ENCODE measurements at places on chromosomes 3 and 15.

DNA sequence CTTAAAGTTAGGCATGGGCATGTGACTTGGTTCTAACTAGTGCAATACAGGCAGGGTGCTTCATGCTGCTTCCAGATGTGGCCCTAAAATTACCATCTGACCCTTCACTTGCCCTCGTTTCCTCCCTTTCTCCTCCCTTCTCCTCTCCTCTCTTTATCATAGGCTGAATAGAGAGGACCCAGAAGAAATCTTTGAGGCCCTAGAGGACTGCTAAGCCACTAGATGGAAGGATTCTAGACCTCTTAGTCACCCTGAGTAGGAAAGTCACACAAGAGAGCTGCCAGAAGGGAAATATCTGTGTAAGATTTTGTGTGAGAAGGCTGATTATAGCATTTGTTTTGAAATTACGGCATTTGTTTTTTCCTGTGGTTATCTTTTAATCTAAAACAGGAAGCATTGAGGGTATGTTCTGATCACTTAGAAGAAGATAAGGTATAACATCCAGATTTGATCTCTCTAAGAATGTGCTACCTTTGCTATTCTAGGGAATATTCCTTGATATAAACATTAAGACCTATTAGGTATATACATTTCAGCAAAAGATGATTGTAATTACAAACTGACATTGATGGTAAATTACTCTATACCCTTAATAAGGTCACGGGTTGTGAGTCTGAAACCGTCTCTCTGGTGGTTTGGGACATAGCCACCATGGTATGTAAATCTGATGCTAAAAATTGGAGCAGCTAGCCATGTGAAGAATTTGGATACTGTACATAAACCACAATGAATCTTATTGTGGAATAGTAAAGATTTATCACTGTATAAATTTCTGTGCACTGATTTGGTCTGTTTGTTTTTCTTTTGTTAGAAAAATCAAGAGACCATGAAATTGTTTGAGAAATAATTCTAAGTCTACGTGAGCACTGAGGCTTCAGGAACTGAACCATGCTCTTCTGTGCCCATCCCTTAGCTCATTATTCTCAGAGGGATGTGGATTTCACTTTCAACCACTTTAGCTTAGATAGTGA lies 84.1 kb downstream of the TP63 start:
- peak; percentile 96 for DNase-seq

- peak; percentile 44 for DNase-seq
Measured at GRCh38 chr3:37210230-37210629, 35.8 kb upstream of the LRRFIP2 start.

DNA sequence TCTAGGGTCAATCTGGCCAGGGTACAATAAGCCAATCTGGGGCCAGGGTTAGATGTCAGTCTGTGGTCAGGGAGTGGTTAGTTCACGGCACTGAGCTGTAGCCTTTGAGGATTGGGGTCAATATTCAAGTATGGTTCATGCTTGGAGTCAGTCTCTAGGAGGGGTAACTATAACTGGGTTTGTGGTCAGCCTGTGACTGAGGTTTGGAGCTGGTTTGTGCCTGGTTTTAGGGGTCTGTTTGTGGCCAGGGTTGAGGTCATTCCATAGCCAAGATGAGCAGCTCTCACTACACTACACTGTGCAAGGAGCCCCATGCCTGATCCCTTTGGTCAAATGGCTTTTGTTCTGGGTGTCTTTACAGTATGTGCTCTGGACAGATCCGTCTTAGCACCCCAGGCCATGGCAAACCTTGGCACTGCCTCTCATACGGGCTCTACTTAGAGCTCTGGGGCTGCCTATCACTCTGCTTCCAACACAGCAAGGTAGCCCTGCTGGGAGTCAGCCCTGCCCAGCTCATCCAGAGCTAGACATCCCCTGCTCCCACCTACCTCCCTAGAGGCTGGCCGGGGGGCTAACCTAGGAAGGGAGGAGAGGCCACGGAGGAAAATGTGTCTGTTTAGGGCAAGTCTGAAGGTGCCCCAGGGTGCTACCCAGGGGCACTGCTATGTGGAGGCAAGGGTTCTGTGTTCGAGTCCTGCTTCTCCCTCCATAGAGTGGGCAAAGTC lies 63.3 kb upstream of the CORO2B start:
- DNase-seq, result no peak

- no peak for DNase-seq
Measured at GRCh38 chr3:143295201-143296080, 175.9 kb downstream of the CHST2 start.

DNA sequence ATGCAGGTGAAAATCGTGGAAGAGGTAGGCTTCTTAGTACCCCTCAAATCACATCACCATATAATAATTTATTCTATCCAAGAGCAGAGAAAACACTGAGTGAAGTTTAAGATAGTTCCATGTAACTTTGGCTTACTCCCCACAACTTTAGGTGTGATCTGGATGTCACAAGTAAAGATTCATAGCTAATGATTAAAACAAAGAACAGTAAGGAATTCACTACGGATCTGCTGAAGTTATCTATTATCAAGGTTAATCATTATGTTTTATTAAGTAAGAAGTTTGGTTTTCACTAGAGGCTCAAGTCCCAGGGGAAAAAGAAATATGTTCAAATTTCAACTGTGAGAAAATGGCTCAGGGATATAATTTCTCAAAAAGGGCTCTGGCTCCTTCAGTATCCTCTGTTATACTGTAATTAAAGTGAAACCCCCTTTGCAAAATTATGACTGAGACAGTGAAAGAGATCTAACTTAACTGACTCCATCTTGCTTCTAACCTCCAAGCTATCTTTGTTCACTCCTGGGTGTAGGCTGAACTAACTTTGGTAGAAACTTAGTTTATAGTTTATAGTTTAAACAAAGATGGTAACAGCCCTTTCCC lies 17.1 kb downstream of the CD80 start:
- DNase-seq, result no peak

- peak; percentile 30 for DNase-seq
Measured at GRCh38 chr3:128784232-128784631, 58.2 kb downstream of the RAB7A start.

DNA sequence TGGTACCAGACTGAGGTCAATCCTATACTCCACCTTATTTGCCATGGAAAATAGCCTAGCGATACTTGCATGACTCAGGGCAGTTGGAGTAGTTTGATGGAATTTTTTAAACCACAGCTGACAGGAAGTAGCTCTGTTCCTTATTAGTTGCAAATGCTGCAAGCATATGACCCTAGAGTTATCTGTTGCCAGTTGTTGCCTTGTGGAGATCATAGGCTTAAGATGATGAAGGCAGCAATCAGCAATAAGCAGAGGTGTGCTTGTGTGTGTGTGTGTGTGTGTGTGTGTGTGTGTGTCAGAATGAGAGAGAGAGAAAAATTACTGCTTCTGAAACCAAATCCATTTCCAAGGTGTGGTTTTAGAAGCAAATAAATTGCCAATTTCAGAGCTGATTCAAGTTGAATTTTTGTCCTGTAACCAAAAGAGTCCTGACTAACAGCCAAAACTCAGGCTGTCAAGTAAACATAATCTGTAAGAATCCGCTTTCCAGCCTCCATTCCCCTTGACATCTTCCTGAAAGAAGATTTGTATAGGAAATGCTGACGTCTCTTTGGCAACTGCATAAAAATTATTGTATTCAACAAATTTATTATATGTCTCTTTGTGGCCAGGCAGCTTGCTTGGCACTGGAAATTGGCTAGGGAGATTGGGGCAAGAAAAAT lies 141.2 kb downstream of the SERPINI1 start:
- DNase-seq, result peak; percentile 84

GRCh38 chr15:48267766-48268165 lies 61.7 kb downstream of the SLC12A1 start:
- no peak for DNase-seq

GRCh38 chr15:66899555-66900350 lies 165.6 kb upstream of the SMAD3 start:
- peak; percentile 86 for DNase-seq
